ENCODE measurements at places on chromosomes 1 and 21.

DNA sequence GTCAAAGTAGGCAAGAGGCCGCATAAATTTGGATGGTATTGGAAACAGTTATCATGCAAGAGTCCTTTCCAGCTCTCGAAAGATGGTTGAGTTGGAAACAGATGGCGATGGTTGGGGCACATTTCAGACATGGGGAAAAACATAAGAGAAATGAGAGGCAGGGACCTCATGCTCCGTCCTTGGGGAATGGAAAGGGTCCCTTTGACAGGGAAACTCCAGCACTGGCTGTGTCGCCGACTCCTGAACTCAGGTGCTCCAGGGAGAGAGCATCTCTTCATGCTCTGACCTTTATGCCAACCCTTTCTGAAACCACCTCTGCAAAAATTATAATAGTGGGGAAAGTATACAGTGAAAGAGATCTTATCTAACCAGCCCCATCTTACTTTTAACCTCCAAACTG is 36.8 kb upstream of the COL6A2 start:
- H3K36me3 ChIP-seq, result peaks cover 1% of the 10 kb centered on the region
- H3K27ac ChIP-seq, result no peak overlapping the region
- H3K4me3 ChIP-seq, result no peak overlapping the region
- H3K27me3 ChIP-seq, result peaks cover 12% of the 10 kb centered on the region
- H3K4me1 ChIP-seq, result peaks cover 59% of the 10 kb centered on the region
- no peak for DNase-seq

DNA sequence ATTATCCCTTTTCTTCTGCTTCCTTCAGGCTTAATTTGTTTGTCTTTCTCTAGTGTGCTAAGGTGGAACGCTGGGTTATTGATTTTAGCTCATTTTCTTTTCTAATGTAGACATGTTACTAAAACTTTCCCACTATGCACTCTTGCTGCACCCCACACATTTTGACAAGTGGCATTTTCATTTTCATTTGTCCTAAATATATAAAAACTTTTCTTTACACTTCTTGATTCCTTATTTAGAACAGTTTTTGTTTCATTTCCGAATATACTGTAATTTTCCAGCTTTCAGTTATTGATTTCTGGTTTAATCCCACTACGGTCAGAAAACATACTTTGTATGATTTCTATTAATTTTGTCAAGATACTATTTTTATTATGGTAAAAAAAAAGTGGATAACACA is 25.3 kb downstream of the SH3BP5L start:
- peaks cover 10% of the 10 kb centered on the region for H3K27me3 ChIP-seq
- H3K4me1 ChIP-seq, result peaks cover 10% of the 10 kb centered on the region
- no peaks in the 10 kb centered on the region for H3K36me3 ChIP-seq
- DNase-seq, result no peak
- H3K4me3 ChIP-seq, result no peak overlapping the region

GRCh38 chr1:193431265-193431977 is 245.0 kb upstream of the B3GALT2 start:
- peaks cover 23% of the 10 kb centered on the region for H3K4me1 ChIP-seq
- no peak overlapping the region for H3K27ac ChIP-seq
- DNase-seq, result no peak

- no peak overlapping the region for H3K4me3 ChIP-seq
- H3K36me3 ChIP-seq, result no peaks in the 10 kb centered on the region
- peaks cover 34% of the 10 kb centered on the region for H3K27me3 ChIP-seq
- H3K4me1 ChIP-seq, result peaks cover 21% of the 10 kb centered on the region
Measured at GRCh38 chr1:206658264-206658980, 23.1 kb downstream of the DYRK3 start.

GRCh38 chr21:34004013-34004938 is 69.1 kb upstream of the MRPS6 start:
- H3K36me3 ChIP-seq, result peaks cover 15% of the 10 kb centered on the region
- no peak for DNase-seq
- H3K4me3 ChIP-seq, result no peak overlapping the region

DNA sequence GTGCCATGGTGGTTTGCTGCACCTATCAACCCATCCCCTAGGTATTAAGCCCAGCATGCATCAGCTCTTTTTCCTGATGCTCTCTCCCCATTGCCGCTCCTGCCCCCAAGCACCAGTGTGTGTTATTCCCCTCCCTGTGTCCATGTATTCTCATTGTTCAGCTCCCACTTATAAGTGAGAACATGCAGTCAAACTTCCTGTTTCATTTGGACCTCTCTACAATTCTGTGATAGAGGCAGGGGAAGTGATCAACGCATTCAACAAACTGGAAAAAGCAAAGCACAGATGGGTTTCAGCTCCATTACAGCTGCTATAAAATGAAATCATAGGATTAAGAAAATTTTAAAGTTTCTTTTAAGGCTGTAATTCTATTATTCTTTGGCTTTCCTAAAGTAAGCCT is 23.3 kb upstream of the CD55 start:
- peaks cover 16% of the 10 kb centered on the region for H3K4me1 ChIP-seq
- H3K27me3 ChIP-seq, result no peaks in the 10 kb centered on the region
- peaks cover 7% of the 10 kb centered on the region for H3K36me3 ChIP-seq
- no peak overlapping the region for H3K27ac ChIP-seq
- DNase-seq, result no peak

DNA sequence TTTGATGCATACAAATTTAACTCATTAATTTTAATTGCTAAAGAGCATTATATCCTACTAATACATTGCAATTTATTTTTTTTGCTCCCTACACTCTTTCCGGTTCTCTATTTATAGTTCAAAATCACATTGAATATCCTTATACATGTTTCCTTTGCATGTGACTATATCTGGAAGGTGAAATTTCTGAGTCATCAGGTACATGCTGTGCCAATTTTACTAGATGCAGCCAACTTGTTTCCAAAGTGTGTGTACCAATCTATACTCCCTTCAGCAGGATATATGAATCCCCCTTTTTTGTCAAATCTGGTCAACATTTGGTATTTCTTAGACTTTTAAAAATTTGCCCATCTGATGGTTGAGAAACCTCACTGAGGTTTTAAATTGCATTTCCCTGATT is 602.9 kb upstream of the CAMK1G start:
- H3K4me1 ChIP-seq, result no peaks in the 10 kb centered on the region
- no peaks in the 10 kb centered on the region for H3K36me3 ChIP-seq
- DNase-seq, result no peak
- H3K27ac ChIP-seq, result no peak overlapping the region
- H3K4me3 ChIP-seq, result no peak overlapping the region
- peaks cover 6% of the 10 kb centered on the region for H3K27me3 ChIP-seq

All from activated CD8-positive, alpha-beta T cell treated with anti-CD3 and anti-CD28 coated beads, Interleukin-2, amount 10 ng/mL, durations not matched to agents 7 days and 5 days (primary cell).